CD8-positive, alpha-beta T cell (primary cell): ENCODE measurements at places on chromosomes 3 and 15.

DNA sequence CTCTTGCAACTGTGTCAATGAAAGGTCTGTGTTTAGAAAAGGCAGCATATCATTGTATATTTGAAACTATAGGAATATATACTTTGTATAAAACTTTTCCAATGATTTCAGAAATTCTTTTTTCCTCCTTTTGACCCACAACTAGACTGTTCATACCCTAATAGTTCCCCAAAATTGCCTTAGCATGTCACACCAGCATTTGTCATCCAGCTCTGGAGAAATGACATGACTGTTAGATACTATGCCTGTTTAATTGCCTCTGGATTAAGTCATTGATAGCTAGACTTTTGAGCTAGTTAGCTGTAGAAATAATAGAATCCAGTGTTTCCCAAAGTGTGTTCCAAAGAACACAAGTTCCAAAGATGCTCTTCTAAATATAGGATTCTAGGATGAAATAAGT, 32.4 kb downstream of the B3GALNT1 start:
- no peak for DNase-seq

- DNase-seq = no peak
Observed at GRCh38 chr3:59310736-59311135, 260.9 kb upstream of the CFAP20DC start.

- DNase-seq = no peak
Observed at GRCh38 chr15:72237029-72237852, 6.3 kb upstream of the PKM start.

DNA sequence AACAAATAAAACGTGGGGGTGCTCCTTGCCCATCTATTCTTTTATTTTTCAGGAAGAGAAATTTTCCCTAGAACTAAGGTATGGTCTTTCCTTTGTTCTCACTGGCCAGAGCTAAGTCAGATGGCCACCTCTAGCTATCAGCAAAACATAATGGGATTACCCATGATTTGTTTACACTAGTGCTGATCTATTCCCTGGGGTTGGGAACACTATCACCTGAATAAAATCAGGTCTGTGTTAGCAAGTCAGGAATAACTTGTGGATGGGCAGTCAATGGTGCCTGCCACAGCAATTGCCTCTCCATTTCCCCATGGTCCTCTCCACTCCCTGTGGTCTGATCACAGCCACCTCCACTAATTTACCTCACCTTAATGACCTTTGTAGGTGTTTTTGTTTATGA, 181.7 kb upstream of the CADPS start:
- no peak for DNase-seq

GRCh38 chr15:79310612-79310984, 314 bp upstream of the TMED3 start:
- no peak for DNase-seq

- DNase-seq = no peak
Observed at GRCh38 chr3:8899876-8900460, 63.3 kb downstream of the RAD18 start.

DNA sequence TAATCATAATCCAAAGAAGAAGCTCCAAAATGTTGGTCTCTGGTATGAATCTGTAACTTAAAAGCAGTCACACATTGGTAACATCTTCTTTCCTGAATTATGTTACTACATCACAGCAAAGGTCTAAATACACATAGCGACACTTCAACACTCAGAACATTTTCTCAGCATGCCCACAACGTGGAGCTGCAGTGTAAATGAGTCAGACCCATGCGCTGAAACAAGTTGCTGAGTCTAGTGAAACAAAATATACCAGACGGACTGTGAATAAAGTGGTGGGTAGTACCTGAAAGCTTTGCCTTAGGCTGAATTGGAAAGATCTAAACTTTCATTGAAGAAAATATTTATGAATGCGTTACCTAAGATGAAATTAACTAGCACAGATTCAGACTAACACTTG, 33.2 kb upstream of the GOLGA8B start:
- DNase-seq = no peak

- no peak for DNase-seq
Observed at GRCh38 chr3:126932188-126932931, 50.6 kb upstream of the PLXNA1 start.

DNA sequence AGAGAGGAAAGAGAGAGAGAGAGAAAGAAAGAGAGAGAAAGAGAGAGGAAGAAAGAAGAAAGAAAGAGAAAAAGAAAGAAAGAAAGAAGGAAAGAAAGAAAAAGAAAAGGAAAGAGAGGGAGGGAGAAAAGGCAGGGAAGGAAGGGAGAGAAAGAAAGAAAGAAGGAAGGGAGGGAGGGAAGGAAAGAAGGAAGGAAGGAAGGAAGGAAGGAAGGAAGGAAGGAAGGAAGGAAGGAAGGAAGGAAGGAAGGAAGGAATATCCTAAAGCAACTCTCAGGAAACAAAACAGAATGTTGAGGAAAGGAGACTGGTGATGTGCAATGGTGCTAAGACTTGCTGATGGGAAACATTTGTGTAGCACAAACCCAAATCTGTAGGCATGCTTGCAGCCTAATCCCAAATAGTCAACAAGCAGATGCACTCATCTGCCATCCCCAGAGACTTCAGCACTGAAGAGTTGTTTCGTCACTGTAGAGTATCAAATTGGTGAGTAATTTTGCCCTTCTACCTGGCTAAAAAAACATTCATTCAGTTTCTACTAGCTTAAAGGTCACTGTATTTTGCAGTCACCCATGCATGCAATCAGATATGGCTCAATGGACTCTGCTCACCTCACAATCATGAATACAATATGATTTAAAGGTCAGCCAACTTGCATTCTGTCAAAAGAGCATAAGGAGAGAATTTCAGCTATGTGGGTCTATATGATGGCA, 480.3 kb downstream of the FGF12 start:
- no peak for DNase-seq

DNA sequence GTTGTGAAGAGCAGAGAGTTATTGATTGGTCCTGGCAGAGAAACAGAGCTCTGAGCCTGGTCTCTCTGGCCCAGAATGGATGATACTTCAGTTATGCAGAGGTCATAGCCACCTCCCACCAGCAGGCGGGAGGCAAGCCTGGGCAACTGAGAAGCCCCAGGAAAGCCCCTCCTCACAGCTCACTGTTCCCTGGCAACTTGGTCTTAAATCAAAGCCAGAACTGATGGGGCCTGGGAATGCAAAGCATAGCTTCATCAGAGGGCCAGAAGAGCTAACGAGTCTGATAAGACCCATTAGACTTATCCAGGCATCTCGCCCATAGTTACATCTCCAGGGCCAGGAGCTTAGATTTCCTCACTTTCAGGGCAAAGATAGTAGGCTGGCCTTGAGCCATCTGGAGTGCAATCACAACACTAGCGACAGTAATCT, 5.5 kb upstream of the COLQ start:
- DNase-seq = no peak

- no peak for DNase-seq
Observed at GRCh38 chr3:161890147-161890625, 393.6 kb downstream of the OTOL1 start.

DNA sequence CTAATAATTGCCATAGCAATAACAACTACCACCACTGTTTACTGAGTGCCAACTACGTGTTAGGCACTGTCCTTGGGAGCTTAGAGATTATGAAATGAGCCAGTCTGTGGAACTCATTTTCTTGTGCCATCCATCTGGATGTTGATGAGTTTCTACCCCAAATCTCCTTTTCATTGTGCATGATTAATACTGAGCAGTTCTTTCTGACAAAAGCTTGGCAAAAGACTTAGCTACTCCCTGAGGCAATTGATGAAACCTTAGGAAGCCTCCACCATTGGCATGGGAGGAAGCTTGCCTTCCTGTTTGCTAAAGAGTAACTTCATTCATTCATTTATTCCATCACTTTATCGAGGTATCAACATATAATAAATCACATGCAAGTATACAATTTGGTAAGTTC, 39.8 kb downstream of the PRICKLE2 start:
- DNase-seq = no peak

- DNase-seq = no peak
Observed at GRCh38 chr15:40940296-40940801, 11.2 kb downstream of the DLL4 start.

DNA sequence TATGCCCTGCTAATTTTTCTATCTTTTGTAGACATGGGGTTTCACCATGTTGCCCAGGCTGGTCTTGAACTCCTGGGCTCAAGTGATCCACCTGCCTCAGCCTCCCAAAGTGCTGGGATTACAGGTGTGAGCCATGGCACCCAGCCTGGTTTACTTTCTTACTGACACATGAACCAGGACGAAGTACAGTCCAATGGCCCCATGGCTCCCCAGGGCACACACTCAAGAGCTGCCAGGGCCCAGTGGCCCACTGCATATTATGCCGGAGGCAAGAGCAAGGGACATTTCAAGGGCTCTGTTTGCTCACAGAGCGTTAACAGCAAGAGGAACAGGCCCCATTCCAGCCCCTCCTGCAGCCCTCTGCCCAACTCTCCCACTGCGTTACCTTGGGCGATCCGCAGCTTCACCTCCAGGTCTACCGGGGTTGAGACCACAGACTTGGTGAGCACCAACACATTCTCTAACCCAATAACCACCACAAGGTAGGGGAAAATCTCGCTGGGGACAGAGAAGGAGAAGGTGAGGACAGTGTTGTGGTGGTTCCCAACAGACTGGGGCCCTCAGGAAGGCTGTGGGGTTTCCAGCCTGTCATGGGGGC, 42.8 kb downstream of the PTPN23 start:
- no peak for DNase-seq

DNA sequence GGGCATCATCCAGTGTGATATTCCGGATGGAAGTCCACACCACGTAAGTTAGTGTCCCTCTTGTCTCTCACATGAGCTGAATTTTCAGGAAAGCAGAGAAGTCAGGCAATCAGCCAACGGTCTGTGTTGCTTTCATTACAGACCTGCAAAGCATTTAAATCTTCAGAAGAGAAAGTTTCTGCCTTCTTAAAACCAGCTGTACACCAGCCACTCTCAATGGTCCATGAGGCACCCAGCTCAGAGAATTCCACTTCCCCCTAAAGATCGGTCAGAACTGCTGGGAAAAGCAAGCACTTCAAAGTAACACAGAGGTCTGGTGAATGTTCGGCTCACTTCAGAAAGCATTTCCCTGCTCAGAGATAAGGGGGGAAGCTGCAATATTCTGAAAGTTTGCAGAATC, 903.7 kb downstream of the EPHA3 start:
- no peak for DNase-seq

GRCh38 chr3:41140242-41140641, 59.1 kb upstream of the CTNNB1 start:
- no peak for DNase-seq

GRCh38 chr3:27521179-27521871, 37.1 kb upstream of the SLC4A7 start:
- DNase-seq = no peak
